ENCODE measurements at places on chromosomes 2 and 18.

GRCh38 chr2:58845011-58845410, 603.9 kb upstream of the FANCL start:
- DNase-seq = no peak

DNA sequence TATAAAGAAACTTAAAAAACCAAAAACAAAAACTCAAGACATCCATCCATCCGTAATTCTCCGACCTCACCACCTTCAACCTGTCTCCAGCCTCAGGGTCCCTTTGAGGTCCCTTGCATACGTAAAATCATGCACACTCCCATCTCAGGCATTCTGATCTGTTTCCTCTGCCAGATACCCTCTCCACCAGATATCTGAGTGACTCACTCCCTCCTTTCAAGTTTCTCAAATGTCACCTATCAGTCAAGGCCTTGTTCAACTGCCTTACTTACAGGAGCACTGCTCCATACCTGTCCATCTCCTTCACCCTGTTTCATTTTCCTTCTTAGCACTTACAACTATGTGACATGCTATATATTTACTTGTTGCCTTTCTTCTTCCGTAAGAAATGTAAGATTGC, 369.3 kb downstream of the NBAS start:
- DNase-seq = no peak

GRCh38 chr18:31424383-31424988, 23.1 kb upstream of the DSG3 start:
- peak; percentile 4 for DNase-seq

DNA sequence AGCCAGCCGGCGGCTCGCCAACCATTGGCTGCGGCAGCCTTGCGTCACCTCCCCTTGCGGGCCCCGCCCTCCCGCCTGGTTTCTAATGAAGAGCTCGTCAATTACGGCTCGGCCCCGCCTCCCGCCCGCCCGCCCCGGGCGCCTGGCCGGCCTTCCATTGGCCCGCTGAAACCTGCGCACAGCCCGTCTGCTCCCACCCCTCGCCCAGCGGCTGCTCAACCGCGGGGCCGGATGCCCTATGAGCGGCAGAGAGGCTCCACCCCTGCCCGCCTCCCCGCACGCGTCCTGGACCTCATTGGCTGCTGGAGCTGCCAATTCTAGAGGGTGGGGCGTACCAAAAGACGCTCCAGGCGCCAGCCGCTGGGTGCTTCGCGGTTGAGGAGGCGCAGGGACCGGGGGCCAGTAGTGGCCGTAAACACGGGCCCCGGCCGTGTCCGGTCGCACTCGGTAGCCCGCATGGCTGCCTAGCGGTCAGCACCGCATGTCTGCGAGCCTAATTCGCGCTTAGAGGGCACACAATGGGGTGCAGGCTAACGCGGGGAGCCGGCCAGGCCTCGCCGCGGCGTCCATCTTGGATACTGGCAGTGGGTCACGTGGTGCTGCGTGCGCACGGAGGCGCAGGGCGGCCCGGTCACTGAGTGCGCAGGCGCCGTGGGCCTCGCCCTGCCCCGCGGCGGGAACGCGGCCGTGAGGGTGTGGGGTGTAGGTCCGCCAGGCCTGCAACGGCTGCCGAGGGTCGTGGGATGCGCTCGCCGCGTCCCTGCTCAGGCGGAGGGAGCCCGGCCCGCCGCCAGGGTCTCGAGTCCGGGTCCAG, 454 bp upstream of the HDAC4 start:
- peak; percentile 98 for DNase-seq

DNA sequence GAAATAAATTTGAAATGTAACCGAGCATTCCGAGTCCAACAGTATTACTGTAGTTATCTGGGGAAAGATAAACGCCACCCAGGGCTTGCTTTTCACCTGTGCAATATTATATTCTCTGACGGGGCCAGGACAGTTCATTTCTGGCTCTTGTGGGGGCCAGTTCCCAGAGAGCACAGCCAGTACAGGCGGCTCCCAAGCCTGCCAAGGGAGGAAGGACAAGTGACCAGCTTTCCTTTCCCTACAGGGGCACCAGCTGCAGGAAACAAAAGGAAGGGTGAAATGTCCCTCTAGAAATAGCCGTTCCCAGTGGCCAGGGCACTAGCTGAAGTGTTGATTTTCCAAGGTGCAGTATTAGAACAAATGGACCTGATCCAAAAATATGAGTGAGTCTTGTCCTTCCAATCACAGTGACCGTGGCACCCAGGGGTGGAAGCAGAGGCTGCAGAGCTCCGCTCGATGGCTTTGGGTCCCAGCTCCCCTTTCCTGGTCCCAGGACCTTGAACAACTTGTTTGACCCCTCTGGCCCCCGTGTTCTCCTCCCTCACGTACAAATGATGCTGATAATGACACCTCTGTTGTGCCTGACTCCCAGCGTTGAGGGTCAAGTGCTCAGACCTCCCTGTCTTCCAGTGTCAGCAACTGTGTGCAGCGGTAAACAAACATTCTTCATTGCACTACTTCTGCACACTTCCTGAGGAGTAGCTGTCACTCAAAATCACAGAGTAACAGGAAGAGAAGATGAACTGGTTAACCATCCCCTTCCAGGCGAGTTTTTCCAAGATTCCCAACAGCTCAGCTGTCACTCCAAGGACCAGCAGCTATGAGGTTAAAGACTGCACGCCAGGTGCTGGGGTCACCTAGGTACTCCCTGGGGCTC, 40.9 kb downstream of the GYPC start:
- no peak for DNase-seq

- no peak for DNase-seq
Measured at GRCh38 chr2:76204048-76204447, 493.3 kb upstream of the GCFC2 start.

DNA sequence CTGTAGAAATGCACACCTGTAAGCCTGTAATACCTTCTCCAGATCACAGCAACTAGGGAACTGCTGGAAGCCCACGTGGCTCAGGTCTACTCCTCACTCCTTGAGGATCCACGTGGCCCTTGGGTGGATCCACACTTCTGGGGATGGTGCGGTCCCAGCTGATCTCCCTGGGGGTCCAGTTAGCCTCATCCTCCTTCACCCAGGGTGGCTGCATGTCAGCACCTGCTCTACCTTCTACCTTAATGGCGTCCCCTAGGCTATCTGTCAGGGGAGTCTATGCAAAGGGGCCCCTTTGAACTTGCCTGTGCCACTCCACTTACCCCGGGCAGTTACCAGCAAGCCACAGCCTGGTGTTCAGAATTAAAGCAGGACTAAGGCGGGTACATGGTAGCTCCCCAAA, 284.7 kb downstream of the MYCN start:
- DNase-seq = no peak

GRCh38 chr2:172888714-172889669, 153.3 kb downstream of the RAPGEF4 start:
- no peak for DNase-seq

- peak; percentile 89 for DNase-seq
Measured at GRCh38 chr2:85132834-85133637, at the start of gene TCF7L1. Gene TCF7L1 (plus strand): TSS chr2:85133392. CDS start chr2:85133685, 293 bp downstream.

GRCh38 chr2:235806986-235807750, 313.3 kb downstream of the AGAP1 start:
- DNase-seq = no peak

DNA sequence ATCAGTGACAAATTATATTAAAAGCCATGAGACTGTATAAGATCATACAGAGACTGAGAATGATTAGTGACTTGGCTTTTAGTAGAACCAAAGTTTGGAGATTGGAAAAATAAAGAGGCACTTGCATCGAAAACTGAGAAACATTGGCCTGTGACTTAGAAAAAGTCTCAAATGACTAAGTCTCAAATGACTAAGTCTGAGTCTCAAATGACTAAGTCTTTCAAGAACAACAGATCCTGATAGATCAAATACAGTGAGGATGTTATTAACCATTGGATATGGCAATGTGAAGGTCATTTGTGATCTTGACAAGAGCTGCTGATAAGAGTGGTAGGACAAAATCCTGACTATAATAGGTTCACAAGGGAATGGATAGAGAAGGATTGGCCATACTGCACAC, 135.5 kb upstream of the FANCL start:
- DNase-seq = peak; percentile 1

GRCh38 chr18:68660354-68661183, 54.3 kb downstream of the TMX3 start:
- peak; percentile 3 for DNase-seq

DNA sequence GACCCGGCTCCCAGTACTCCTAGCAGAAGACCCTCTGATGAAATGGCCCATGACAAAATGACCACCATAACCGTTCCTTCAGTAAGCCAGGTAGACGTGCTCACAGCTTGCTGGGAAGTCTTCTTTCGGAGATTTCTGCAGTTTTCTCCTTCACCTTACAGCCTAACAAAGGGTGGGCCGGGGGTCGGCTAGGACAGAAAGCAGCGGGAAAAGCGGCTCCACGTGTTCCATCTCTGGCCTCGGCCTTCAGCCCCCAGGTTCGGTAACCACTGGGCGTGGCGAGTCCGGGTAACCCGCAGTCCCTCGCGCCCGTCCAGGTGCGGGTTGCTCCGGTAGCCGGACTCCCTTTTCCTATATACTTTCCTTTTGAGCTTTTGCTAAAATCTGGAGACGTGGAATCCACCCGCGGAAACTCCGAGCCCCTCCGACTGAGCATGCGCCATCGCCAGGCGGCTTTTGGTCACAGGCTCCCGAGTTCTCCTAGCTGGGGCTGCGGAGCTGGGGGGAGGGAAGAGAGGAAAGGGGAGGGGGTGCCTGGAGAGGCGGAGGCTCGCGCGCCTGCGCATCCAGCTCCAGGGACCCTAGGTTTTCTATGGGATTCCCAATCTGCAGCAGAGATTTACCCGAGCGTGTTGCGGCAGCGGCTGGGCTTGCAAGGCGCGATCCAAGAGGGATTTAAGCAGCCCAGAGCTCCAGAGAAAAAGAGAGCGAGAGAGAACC, at the start of gene VSNL1:
VSNL1 (plus strand) TSS at position 604 of the 720 bp plus-strand sequence. CDS start 51,379 bp downstream, outside the sequence.
- peak; percentile 47 for DNase-seq

DNA sequence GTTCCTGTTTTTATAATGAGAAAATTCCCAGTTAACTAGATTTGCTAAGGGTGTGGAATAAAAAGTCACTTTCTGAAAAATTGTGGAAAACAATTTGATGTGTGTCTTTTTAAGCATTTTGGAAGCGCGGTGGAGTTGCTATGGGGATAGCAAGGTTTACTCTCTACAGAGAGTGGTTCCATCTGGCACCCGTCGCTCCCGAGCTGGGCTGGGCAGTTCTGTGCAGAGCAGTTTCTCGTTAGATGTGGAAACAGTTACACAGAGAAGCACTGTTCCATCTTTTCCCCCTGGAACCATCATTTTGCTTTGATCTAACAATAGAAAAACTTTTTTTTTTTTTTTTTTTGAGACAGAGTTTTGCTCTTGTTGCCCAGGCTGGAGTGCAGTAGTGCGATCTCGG, 17.4 kb downstream of the LDLRAD4 start:
- no peak for DNase-seq

GRCh38 chr2:160085662-160086061, 23.2 kb upstream of the PLA2R1 start:
- peak; percentile 21 for DNase-seq

DNA sequence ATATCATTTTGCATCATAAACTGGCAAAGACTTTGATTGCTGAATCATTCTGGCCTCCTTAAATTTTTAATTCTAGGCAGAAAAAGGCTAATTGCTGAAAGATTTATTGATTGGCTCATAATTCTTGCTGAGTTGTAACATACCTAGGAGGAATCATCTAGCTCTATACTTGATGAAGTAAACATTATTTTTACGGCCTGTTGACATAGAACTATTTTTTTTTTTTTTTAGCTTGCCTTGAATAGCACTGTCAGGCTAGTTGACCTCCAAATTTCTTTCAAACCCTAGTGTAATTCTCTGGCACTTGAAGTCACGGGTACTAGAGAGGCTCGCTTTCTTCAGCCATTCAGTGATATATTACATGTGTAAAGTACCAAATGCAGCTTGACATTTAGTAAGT, 2.8 kb downstream of the SERPINB12 start:
- no peak for DNase-seq

- DNase-seq = no peak
Measured at GRCh38 chr2:134773759-134774742, 55.3 kb upstream of the TMEM163 start.

DNA sequence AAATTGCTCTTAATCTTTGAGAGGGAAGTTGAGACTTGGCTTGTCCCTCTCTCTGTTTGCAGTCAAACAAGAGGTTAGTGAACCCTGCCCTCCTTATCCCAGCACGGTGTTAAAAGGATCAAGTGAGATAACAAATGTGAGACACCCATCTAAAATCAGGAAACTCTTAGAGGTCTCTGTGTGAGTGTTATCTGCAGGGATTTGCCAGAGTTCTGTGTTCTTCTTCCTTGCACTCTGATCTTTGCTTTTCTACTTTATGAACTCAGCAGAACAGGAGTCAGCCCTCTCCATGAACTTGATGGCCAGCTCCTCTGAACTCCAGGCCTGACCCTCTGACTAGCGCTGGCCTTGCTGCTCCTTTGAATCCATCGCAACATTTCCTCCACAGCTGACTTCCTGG, 123.8 kb downstream of the NCKAP5 start:
- no peak for DNase-seq

- DNase-seq = no peak
Measured at GRCh38 chr18:60247103-60247502, 125.5 kb downstream of the MC4R start.

DNA sequence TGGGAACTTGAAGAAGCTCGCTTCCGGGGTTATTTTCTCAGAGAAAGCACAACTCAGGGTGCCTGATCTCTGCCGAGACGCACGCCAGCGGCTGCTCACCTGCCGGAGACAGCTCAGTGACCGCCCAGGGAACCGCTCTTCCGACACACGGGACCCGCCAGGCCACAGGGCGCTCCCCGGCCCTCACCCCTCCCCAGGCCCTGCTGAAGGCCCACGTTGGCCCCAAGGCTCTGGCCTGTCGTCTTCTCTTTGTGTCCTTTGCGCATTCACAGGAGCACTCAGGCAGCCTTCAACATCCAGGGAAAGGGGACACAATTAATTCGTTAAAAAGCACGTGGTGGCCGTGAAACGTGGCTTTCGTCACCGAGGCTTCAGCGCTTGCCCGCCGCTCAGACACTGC, 276.3 kb upstream of the SALL3 start:
- no peak for DNase-seq

DNA sequence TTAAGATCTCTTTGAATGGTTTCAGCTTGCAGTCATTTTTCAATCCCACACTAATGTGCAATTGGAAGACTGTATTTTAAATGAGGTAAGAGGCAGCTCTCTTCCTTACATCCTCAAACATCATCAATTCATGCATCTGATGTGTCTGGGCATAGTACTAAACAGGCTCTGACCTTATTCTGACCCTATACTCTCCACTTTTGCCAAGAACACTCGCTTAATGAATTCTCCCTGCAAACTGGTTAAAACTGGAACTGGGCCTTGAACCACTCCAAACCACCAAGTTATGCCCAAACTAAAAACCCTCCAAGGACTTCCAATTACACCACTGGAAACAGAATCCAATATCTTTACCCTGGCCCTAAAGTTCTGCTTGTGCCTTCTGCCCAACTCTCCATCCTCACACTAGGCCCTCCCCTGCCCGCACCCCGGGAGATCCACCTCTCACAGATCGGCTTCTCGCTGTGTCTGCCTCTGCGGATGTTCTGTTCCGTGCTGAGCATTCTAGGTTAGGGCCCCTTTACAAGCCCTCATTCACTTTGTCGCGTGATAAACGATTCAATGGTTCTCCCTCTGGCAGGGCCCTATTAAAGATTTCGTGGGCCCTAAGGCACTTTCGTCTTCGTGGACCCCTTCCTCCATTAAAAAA, 1.2 kb downstream of the M1AP start:
- no peak for DNase-seq

- DNase-seq = no peak
Measured at GRCh38 chr2:156466739-156467405, 30.7 kb downstream of the GPD2 start.

Measured in A549 (cell line).